ENCODE measurements at places on chromosomes 6 and 20.

DNA sequence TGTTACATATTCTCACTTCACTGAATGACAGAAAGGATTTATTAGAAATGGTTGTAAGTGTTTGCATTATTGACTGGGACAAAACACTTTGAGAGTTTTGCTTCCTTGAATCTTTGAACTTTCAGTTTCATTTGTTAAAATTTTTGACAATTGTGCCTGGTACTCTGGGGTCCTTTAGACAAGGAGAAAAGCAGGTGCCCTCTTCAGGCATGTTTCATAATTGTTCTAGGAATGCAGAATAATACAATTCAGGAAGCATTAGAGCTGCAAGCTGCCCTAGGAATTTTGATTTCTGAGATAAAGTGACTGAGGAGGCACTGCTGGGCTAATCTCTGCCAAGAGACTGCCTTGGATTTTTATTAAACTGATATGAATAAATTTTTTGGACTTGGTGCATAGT is 49.7 kb downstream of the TOP1 start:
- DNase-seq, result no peak

DNA sequence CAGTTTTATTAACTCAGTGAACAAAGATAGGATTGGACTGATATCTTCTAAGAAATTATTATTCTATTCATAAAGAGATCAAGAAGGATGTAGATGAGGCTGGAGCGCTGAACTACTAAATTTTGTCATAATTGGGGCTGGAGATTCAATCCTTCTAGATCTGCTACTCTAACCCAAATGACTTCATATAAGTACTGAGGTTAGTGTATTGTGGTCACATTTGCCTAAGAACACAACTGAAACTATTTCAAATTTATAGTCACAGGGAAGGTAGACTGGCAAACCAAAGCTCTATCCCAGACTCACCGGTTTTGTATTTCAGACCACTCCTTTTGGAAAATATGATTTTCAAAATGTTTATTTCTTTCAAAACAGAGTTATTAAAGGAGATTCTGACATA is 96.7 kb downstream of the BMP5 start:
- no peak for DNase-seq

DNA sequence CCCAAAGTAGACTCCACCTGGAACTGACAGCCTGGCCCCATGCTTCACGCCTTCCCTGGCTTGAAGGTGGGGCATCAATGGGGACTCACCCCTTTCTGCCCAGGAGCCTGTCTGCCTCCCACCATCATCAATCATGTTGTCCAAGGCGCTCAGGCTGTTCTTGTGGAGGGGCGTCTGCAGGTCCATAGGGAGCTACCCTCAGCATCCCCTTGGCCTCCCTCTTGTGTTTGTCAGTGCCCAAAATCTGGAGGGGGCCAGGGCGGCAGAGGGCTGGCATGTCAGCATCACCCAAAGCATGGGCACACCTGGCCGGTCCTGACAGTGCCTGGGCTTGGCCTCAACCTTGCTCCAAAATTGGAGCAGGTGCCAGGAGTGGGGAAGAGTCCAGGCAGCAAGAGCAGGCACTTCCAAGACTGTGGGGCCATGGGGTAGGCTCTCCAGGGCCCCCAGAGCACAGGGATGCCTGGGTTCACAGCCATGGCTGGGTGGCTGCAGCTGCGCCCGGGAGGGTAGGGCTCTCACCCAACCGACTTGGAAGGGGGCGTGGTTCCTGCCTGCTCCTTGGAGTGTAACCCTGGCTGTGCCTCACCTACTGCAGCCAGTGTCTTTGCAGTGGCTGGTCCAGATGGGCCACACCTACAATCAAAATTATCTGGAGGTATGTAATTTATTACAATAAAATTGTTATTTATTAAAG is 903.4 kb downstream of the EYS start:
- no peak for DNase-seq

- DNase-seq, result no peak
These were observed 939 bp downstream of the TGM3 start for GRCh38 chr20:2296524-2297356.

- DNase-seq, result no peak
These were observed 26.7 kb upstream of the PDE10A start for GRCh38 chr6:165689699-165690098.

DNA sequence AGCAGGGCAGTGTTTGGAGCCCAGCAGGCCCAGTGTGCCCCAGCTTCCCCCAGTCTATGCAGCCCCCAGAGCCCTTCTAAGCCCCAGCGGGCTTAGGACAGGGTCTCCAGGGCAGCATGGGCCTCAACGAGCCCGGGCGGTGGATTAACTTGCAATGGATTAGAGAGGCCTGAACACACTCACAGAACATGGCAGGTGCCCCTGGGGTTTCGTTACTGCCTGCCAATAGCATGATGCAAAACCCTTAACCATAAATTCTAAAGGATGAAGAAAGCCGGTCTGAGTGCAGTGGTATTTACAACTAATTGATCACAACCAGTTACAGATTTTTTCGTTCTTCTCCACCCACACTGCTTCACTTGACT is 18.9 kb downstream of the ENTPD6 start:
- DNase-seq, result no peak

DNA sequence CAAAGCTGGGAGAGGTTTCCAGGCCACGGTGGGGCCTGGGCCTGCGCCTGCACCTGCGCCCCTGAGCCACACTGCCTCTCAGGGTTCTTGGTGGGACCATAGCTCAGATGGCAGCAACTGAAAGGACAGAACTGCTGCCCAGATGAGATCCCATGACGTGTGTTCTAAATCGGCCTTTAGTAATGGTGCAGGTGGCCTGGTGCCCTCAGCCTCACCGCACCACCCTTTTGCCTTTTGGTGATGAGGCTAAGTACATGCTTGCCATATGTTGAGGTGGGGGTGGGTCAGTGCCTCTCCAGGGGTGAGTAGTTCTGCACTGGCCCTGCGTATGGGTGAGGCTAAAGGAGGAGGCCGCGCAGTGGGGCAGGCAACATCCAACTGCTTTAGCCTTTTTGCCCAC is 7.4 kb downstream of the PSMG4 start:
- no peak for DNase-seq

DNA sequence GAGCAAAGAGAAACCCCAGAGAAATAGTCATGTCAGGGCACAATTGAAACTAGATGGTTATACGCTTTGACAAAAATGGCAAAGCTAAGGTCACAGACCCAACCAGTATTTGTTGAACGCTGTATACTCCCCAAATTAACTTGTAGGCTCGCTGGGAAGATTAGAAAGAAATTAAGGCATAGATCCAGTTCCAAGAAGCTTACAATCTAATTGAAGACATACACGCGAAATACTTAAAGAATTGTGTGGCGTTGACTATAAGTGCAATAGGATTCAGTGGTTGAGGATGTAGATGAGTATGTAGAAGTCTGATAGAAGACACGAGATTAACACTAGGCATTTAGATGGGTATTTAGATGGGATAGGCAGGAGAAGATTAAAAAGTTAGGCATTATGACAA is 525 bp downstream of the FAM229B start:
- no peak for DNase-seq

DNA sequence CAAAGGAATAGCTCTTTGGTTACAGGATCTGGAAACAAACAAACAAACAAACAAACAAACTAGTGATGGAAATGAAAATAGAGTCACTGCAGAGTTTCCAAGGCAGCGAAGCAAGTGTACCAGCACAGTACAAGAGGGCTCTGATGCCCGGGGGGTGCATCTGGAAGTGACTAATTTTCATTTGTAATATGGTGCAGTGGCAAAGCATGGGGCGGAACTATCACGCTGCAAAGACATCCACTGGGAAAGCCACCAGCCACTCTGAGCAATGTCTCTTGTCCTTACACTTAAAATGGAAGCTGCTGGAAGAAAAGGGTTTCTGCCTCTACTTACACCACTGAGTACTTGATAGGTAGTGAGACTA is 44.4 kb upstream of the NEDD9 start:
- DNase-seq, result no peak

- DNase-seq, result no peak
These were observed 40.9 kb downstream of the ZFP64 start for GRCh38 chr20:52150440-52151258.

DNA sequence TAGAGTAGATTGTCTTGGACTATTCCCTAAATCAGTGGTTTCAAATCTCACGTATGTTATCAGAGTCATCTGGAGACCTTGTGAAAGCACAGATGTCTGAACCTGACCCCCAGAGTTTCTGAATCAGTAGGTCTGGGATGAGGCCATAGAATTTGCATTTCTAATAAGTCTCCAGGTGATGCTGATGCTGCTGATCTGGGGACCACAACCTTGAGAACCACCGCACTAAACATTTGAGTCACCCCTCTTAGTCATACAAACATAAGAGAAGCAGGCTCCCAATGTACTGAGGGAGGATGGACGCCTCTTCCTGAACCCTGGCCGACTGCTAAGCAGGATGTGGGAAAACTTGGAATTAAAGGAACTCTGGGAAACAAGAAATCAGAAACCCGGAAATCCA is 187.8 kb upstream of the PRDM1 start:
- no peak for DNase-seq
